ENCODE measurements at places on chromosomes 1 and 21. TPM values are rescaled to one million over a fixed set of nuclear protein-coding genes. Genes with fewer than 3 reads are reported as not detected.

HCN3 gene
- 0.53 TPM for total RNA-seq

CD58 gene
- total RNA-seq: 8.7 TPM

CCT3 gene
- 456 TPM for total RNA-seq

NHLH1 gene
- not detected for total RNA-seq

BEST4 gene
- total RNA-seq: 0.08 TPM

LCE1D gene
- not detected for total RNA-seq

KIAA0040 gene
- total RNA-seq: 0.47 TPM

HES5 gene
- total RNA-seq: not detected

NFASC gene
- total RNA-seq: 33.3 TPM

AJAP1 gene
- total RNA-seq: not detected

C1orf87 gene
- total RNA-seq: not detected

ADAM30 gene
- total RNA-seq: not detected

RPE65 gene
- total RNA-seq: not detected

DCST2 gene
- not detected for total RNA-seq

CATSPERE gene
- 1.3 TPM for total RNA-seq

ZNF593OS gene
- not detected for total RNA-seq

NPL gene
- total RNA-seq: 3.5 TPM

GNG12 gene
- total RNA-seq: 70.4 TPM

MSH4 gene
- 0.35 TPM for total RNA-seq

MTF2 gene
- total RNA-seq: 24.3 TPM

WNT3A gene
- not detected for total RNA-seq

SERPINC1 gene
- not detected for total RNA-seq

RAVER2 gene
- total RNA-seq: 8.8 TPM

UTP25 gene
- total RNA-seq: 6.4 TPM

ADAMTS5 gene
- total RNA-seq: 0.08 TPM

KDF1 gene
- total RNA-seq: not detected

MANEAL gene
- 0.35 TPM for total RNA-seq

IARS2 gene
- total RNA-seq: 77.8 TPM
